ENCODE measurements at places on chromosomes 12 and 14.

GRCh38 chr12:6866920-6867412 lies 365 bp upstream of the TPI1 start:
- no peak for DNase-seq

- no peak for DNase-seq
Measured at GRCh38 chr12:116666305-116666673, 71.6 kb downstream of the SPRING1 start.

- no peak for DNase-seq
Measured at GRCh38 chr12:104507672-104508071, 50.9 kb downstream of the CHST11 start.

DNA sequence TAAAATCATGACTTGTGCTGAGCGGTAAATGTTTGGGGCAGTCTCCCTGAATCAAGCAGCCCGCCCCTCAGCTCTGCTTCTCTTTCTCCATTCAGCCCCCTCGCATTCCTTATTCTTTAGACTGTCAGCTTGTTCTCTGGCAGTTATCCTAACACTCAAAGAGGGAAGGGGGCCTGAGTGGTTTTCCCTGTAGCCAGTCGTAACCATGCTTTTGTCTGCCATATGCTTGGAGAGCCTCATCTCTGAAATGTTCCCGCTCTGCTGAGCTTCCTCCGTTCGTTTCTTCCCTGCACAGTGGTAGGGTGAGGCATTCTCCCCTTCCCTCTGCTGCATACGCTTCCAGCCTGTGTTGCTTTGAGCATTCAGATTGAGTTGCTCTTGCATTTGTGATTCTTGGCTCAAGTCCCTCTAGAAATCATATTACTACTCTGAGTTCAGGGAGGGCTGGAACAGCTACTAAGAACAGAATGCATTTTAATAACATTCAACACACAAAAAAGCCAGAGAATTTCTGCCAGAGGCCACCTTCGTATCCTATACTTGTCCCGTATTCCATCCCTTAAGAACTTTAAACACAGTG lies 119.7 kb downstream of the FBXL14 start:
- DNase-seq, result no peak

DNA sequence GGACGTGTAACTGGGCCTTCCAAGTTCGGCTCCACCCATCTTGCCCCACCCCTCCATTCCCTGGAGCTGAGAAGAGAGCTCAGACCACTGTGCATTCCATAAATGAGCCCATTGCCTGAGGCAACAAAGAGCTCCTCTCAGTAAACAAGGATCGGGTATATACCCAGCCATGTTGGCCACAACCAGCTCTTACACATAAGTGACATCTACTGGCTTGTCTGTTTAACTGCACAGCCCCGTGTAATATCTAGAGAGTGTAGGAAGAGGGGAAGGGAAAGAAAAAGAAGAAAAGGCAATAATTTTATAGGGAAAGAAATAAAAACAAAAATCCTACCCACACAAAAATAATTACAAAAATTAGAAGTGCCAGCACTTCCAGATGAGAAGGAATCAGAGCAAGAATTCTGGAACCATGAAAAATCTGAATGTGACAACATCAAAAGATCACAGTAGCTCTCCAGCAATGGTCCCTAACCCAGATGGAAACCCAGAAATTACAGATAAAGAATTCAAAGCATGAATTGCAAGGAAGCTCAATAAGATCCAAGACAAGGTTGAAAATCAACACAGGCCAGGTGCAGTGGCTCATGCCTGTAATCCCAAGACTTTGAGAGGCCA lies 308.1 kb downstream of the RPAP3 start:
- peak; percentile 30 for DNase-seq

GRCh38 chr12:31298515-31298910 lies 27.4 kb downstream of the SINHCAF start:
- no peak for DNase-seq

DNA sequence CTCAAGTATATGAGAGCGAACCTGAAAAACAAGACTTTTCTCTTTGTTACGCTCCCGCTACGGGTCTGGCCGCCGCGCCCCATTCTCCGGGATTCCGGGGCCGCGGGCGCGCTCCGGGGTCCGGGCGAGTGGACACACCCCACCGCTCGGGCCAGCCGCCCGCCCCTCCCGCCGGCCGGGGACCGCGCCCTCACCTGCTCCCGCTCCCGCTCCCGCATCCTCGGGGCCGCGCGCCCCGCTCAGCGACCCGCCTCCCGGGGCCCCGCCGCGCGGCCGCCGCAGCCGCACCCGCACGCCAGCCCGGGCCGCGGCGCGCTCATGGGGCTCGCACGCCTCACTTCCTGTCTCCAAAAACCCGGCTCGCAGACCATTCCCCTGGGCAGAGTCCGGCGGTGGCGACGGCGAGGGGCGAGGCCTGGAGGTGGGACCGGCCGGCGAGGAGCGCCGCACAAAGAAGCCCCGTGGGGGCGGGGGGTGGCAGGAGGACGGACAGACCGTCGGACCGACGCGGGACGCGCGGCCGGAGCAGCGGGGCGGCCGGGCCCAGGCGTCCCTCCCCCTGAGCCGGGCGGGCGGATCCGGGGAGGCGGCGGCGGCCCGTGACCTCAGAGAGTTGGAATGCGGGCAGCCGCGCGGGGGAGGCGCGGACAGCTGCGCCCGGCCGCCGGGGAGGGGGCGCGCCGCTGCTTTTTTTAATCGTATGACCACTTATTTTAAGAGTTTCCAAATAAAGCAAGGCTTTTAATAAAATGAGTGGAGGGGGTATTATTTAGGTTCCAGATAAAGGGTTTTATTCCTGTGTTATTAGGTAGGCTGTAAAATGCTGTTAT lies at the start of gene PTPN21:
Gene PTPN21 (minus strand): TSS at position 551 of the 830 bp plus-strand sequence. CDS start 4,590 bp downstream, outside the sequence.
- DNase-seq, result no peak

- no peak for DNase-seq
Measured at GRCh38 chr14:97943619-97944018, 1146.4 kb downstream of the VRK1 start.

GRCh38 chr12:64056741-64057140 lies 165.4 kb downstream of the KICS2 start:
- no peak for DNase-seq

DNA sequence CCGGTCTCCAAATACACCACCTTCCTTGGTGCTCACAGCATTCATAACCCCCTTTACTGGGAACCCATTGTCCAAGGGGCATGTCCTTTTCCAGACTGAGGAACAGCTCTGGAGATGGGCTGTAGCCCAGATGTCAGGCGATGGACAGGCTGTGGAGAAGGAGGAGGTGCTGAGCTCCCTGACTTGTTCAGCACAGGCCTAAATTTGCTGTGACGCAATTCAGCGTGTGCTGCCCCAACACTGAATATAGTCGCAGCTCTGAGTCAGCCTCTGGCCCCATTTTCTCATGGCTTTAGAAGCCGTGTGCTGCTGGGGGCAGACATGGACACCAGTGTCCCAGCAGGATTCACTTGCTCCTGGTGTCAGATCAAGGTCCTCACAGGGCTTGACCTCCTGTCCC lies 269.1 kb downstream of the EMP1 start:
- no peak for DNase-seq

DNA sequence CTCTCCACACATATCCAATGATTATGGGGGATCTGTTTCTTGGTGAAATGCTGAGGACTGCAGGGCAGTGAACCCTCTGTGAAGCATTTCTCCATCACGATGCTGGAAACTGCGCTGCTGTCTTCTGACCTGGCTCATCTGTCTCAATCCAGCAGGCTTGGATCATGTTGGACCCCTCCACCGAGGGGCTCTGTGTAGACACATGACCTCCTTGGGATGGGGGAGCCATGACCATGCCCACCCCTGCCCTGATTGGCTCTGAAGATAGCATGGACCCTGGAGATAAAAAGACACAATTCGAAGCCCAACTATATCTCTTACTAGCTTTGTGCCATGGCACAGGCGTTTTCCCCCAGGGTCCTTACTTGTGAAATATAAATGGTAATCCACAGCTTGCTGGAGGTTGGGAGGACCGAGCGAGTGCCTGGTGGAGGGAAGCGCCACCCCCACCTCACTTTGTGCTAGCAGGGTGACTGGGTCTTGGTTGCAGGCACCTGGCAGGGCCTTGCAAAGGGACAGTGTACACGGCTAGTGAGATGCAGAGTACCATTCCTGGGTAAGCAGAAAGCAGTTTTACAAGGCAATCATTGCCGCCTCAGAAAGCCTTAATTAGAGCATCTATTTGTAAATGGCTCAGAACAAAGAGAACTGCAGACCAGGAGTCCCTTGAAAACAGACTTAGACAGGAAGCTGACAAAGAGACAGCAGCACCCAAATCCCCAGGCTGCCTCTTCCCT lies 2.4 kb upstream of the KRT83 start:
- no peak for DNase-seq

GRCh38 chr14:38209572-38210557 lies 2.2 kb downstream of the SSTR1 start:
- DNase-seq, result no peak

- DNase-seq, result no peak
Measured at GRCh38 chr12:117583677-117584225, 222.3 kb upstream of the NOS1 start.

GRCh38 chr14:88470542-88471440 lies 84.0 kb downstream of the PTPN21 start:
- no peak for DNase-seq

- DNase-seq, result no peak
Measured at GRCh38 chr12:99498756-99499155, 148.8 kb upstream of the GARIN6 start.

GRCh38 chr12:93360688-93361087 lies 17.0 kb upstream of the NUDT4 start:
- DNase-seq, result no peak

- no peak for DNase-seq
Measured at GRCh38 chr12:51906430-51907082, 748 bp upstream of the ACVRL1 start.

DNA sequence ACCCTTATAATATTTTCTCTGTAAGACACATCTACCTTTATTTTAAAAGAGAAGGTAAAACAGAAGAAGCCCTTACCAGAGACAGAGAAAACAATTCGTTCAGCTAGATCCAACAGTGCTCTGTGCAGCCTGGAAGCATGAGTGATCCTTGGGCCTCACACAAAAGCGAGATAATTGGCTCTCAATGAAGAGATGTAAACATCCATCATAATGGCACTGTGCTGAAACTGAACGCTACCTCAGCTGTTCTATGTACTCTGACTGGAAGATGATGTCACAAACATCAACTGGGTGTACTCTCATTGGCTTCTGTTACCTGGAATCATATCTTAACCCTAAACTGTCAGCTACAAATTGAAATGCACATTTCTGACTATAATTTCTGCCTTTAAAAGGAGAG lies at the start of gene MGAT4C:
Gene MGAT4C (minus strand): TSS at position 229 of the 400 bp plus-strand sequence.
- no peak for DNase-seq

DNA sequence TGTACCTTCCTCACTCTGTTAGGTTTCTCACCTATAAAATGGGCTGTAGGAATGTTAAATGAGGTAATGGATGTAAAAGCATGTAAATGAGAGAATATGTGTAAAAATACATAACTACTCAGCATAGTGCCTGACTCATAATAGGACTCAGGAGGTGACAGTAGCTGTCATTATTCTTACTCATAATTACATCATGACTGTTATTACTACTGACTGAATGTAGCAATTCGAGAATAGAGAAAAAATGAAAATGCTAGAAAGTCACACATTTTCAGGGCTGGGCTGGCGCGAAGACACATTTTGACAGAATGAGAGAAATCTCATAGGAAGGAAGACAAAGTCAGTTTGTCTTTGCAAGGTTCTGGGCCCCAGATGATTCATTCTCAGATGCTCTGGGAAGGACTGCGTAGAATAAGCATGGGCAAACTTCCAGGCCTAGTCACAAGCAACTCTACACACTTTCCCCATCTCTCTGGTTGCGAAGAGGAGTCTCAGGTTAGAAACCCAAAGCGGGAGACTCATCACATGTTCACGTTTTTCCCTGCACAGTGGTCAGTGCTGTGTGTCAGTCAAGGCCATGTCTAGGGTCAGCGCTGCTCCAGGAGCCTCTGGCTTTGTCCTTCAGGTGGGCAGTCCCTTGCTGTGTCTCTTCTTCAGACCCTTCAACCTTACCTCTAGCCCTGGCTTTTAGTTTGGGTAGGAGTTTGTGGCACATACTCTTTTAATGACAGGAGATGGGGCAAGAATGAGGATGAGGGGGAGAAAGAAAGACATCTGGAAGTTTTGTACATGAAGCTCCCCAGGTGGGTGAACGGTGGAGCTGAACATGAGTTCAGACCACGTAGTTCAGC lies 8.4 kb downstream of the GPRC5A start:
- DNase-seq, result no peak

DNA sequence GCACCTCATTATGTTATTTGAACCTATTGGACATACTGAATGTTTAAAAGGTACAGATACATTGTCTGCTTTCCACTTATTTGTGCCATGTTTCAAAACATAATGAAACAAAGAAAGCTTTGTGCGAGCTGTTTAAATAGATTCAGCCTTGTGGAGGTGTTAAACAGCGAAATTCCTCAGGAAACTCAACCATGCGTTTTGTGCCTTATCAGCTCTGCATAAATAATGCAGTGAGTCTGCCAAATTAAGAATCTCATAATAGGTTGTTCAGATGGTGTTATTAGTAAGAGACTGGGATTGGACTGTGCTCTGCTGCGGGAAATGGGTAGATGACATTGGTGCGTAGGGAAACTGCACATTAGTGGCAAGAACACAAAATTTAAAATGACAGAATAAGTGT lies 163.7 kb upstream of the CLEC14A start:
- DNase-seq, result no peak

GRCh38 chr12:107275530-107275929 lies 182.2 kb upstream of the CRY1 start:
- DNase-seq, result no peak

GRCh38 chr12:101470939-101471338 lies 4.2 kb upstream of the SPIC start:
- no peak for DNase-seq

GRCh38 chr12:54158610-54159009 lies 30.2 kb downstream of the SMUG1 start:
- DNase-seq, result no peak

DNA sequence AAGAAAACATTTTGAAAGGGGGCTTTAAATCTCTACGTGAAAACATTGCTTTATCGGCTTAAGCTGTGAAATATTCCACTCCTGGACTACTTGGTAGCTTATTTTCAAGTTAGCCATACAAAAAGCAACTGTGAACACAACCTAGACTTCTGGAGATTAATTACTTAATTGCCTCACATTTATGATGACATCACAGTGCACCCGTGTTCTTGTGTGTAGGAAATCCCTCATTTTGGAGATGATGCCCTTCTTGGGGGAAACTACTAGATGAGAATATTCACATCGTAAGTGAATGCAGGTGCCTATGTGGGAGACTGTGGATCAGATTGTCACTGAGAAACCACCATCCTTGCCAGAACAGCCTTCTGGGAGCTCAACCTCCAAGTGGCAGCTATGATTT lies 10.5 kb upstream of the B4GALNT3 start:
- DNase-seq, result no peak
